HT-29 (cell line): ENCODE measurements at places on chromosomes 13 and 19. TPM values are rescaled to one million over a fixed set of nuclear protein-coding genes. Genes with fewer than 3 reads are reported as not detected.

Gene ZNF791
- total RNA-seq, result 3.0 and 4.4 TPM in 2 replicates

Gene RDH8
- not detected in 2 replicates for total RNA-seq

Gene ZNF90
- total RNA-seq, result not detected in 2 replicates

Gene ZNF700
- total RNA-seq, result 2.1 and 3.1 TPM in 2 replicates

Gene KL
- not detected in 2 replicates for total RNA-seq

Gene LRFN3
- 3.0 and 6.5 TPM in 2 replicates for total RNA-seq

Gene MAP4K1
- 0.36 TPM in 1 of 2 replicates, not detected in the other for total RNA-seq

Gene PLA2G4C
- total RNA-seq, result 1.8 TPM in 1 of 2 replicates, not detected in the other

Gene SLC5A5
- total RNA-seq, result not detected in 2 replicates

Gene GRIK5
- 0.21 TPM in 1 of 2 replicates, not detected in the other for total RNA-seq

Gene KIR3DL1
- not detected in 2 replicates for total RNA-seq

DNA sequence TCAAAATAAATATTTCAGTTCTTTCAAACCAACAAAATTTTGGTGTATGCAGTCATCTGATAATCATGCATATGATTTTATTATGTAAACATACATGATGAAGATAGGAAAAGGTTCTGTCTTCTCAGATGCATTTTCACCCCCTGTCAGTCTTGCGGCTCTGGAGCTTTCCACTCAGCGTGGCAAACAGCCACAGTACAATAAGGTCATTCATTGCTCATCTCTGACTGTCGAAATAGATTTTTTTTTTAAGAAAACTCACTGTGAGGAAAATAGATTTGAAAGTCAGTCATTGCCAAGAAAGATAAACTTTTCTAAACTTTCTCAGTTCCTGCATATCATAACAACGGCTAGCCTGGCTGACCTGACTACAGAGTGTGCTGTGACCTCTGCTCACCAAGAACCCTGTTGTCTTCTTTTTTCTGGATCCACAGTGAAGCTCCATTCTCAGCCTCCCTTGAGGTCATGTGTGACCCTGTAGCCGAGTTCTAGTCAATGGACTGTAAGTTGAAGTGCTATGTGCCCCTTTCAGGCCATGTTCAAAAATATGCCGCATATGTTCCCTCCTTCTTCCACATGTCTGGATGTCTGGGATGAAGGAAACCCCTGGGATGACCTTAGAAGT, 519.6 kb downstream of the KLF5 start:
- DNase-seq, result no peak

- DNase-seq, result no peak
Observed at GRCh38 chr19:53947624-53948023, 15.1 kb upstream of the CACNG8 start.

DNA sequence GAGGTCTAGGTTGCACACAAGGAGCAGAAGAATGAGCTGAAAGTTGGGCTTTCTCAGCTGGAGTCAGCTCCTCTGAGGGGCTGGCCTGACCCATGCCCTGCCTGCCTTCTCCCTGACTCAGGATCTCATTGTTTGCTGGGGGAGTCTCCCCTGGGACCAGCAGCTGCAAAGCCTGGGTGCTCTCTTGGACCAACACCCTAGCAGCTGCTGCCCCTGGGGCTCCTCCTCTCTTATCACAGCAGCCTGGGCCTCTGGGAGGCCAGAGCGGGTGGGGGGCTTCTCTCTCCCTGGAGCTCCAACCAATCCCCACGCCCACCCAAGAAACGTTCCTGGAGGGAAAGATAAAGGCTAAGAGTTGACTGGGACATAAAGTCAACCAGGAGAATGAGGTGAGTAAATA, 1.6 kb upstream of the FCGBP start:
- no peak for DNase-seq

GRCh38 chr13:108961542-108962125, 332.2 kb downstream of the MYO16 start:
- DNase-seq, result peak; percentile 76

DNA sequence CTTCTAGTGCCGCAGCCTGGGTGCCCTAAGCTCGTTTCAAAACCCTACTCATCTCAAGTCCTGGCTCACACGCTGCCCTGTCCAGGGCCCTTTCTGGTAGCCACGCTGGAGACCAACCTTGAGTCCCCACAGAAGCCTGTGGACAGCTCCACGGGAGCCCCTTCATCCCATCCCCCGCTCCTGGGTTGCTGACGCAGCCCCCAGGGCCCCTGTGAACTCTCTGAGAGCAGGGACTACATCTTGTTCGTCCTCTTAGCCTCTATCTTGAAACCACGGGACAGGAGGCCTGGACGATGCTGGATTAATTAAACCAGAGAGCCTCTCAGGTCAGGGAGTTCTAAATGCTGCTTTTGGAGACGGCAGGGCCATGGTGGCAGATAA, 7.4 kb downstream of the MLLT1 start:
- DNase-seq, result no peak

GRCh38 chr19:3548606-3549005, 8.8 kb downstream of the MFSD12 start:
- DNase-seq, result no peak

DNA sequence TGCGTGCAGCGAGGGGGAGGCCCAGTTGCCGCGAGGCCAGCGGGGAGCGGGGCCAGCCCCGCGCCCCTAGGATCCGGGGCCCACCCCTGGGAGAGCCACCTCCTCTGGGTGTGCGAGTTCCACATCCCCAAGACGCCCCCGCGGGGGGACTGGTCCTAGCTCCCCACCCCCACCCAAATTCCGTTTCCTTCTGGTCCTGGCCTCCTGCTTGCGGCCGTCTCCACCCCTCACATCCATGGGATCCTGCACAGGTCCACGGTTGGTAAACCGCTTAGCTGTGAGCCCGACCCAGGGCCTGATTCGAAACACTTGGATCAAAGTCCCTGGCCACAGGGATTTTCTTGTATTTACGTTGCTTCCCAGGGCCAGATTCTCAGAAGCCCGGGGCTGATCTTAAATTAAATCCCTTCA, 324 bp upstream of the FBXO17 start:
- DNase-seq, result no peak

- DNase-seq, result no peak
Observed at GRCh38 chr19:7187605-7188339, 106.4 kb downstream of the INSR start.

- DNase-seq, result no peak
Observed at GRCh38 chr13:110855363-110855762, 59.5 kb downstream of the ANKRD10 start.

DNA sequence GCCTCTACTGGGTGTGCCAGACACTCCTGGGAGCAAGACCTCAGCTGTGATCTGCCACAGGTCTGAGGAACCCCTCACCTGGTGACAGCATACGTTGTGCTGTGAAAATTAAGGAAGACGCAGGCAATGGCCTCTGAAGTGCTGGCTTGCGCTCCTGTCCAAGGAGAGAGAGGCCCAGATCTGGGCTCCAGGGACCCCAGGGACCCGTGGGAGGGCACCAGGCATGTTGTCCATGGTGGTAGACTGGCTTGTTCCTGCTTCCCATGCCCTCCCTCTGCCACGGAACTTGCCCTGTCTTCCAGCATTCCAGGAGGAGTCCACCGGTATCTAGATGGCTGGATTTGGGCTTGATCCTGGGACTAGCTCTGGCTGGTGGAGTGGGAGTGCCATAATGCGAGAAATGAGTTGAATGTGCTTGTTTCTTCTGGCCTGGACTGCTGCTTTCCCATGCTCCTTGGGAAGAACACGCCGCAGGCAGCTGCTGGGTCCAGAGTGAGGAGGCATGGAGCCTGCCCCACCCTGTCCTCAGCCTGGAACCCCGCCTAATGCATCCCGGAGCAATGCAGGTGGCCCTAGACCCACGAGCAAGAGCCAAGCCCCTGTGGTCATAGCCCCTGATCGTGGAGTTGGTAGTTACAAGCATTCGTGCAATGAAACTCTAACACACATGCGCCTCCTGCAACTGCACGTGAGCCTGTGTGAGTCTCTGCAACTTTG, 190.2 kb downstream of the TEX29 start:
- DNase-seq, result no peak

DNA sequence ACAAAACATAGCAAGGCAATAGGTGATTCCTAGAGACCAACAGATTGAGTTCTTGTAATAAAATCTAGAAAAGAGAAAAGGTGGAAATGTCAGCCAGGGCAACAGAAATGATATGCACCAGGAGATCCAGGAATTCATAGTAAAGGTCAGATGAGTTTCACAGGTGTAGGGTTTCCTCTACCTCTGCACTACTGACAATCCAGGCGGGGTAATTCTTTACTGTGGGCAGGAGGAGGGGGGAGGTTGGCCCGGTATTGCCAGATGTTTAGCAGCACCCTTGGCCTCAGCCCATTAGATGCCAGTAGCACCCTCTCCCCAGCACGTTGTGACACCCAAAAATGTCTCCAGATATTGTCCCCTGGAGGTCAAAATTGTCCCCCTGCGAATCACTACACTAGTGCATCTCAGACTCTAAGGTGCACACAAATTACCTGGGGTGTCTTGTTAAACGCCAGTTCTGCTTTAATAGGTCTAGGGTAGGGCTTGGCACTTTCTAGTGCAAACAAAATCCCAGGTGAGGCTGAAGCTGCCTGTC, 3.5 kb upstream of the UBAC2 start:
- peak; percentile 88 for DNase-seq

DNA sequence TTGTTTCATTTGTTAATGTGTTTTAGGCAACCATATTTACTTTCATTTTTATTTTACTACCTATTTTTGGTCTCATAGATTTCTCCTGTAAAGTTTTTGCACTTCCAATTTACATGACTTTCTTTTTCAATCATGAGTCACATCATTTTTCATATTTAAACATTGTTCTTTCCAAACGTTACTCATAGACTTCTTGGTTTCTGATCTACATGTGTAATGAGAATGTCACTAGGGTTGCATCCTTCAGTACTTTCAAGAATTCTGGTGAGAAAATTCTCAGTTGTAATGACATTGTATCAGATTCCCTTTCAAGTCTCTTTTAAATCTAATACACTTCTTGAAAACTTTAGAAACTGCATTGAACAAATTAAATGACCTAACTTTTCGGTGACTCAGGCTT, 991.7 kb downstream of the EFNB2 start:
- DNase-seq, result no peak

GRCh38 chr13:58619396-58620113, 988.0 kb downstream of the PCDH17 start:
- DNase-seq, result no peak

- no peak for DNase-seq
Observed at GRCh38 chr19:56112313-56112709, 8.8 kb downstream of the ZNF787 start.

- peak; percentile 41 for DNase-seq
Observed at GRCh38 chr13:99528547-99528946, 27.3 kb downstream of the TM9SF2 start.

- DNase-seq, result peak; percentile 67
Observed at GRCh38 chr19:13843104-13843921, 33.6 kb upstream of the NANOS3 start.

GRCh38 chr13:40565282-40566148, 100.9 kb downstream of the FOXO1 start:
- DNase-seq, result no peak

DNA sequence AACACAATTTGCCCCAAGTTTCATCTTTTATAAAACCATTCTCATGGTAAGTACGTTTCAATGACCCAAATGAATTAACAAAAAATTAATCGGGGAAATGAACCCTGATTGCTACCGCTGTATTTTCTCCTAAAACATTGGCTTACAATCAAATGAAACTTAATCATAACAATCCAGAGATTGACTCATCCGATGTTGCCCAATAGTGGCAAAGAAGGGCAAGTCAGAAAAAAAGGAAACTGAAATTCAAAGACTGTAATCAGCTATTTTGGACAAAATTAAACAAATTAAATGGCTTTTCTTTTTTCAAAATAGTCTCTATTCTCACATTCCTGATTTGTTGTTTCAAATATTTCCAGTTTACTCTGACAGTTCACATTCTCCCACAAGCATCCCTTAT, 3.9 kb upstream of the ACOD1 start:
- no peak for DNase-seq

DNA sequence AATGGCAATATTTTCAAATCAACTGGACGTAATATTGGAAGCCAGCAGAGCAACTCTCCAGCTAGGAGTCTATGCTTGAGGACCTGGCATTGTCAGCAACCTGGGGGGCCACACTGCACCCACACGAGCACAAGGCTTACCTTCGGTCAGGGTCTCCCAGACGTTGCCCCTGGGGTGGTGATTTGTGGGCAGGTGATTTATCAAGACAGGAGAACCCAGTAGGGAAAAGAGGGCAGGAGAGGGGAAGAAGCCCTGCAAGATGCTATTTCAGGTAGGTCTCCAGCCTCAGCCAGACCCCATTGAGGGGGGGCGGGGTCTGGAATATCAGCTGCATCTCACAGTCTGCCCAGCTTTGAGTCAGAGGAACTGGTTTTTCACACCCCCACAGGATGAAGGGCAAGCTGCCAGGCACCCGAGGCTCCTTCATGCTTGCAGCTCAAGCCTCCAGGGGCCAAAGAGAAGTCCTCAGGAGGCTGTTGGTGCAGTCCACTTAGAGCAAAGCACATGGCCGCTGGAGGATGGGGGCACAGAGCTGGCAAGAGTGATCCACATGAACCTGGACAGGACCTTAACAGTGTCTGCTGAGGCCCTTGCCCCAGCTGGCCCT, 80.9 kb upstream of the UQCRFS1 start:
- DNase-seq, result no peak

DNA sequence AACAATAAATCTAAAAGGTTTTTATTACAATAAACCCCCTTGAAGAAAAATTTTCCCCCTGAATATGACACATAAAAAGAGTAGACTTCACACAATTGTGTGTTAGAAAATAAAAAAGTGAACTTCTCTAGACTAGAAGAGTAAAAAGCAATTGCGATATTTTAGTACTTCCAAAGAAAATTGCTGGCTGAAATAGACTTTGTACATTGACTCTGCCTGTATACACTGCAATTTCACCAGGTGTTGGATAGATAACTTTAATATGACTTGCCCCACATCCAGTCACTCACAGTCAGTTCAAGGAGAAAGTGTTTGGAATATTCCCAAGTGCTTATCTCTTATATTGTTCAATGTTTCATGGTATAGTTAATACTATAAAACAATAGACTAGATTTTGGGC, 1780.1 kb upstream of the PCDH20 start:
- no peak for DNase-seq

- no peak for DNase-seq
Observed at GRCh38 chr13:99419591-99420243, 81.6 kb upstream of the TM9SF2 start.

GRCh38 chr13:40101708-40102359, 446.4 kb downstream of the COG6 start:
- no peak for DNase-seq

DNA sequence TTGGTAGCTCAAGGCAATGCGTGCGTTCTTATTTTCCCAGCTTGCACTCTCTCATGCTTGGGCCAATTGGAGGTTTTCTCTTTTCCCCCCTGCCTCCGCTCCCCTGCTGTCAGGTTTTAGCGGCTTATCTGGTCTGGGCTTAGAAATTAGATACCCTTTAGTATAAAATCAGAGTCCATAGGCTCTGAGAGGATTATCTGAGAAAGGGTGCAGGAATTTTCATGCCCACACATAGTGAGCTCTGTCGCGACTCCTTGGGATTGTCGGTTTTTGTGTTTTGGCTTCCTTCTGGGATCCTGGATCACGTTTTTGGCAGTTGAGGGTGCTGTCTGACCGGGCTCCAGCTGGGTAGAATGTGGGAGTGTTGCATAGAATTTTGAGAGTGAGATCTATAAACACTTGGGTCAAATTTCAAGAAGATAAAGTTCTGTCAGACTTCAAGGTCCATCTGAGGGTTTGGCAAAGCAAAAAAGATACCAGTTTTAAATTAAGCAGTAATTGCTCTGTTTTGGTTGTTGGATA, 12.4 kb downstream of the CHAF1A start:
- no peak for DNase-seq
